ENCODE measurements at places on chromosomes 4 and X. TPM values are rescaled to one million over a fixed set of nuclear protein-coding genes. Genes with fewer than 3 reads are reported as not detected.

Gene P2RY4
- total RNA-seq: 0.31 TPM

GRCh38 chr4:52957220-52957686 is 95.1 kb downstream of the RASL11B start:
- no peak for DNase-seq

- no peak for DNase-seq
Observed at GRCh38 chr4:153647975-153648374, 36.1 kb upstream of the TLR2 start.

Gene EPHA5
- not detected for total RNA-seq

DNA sequence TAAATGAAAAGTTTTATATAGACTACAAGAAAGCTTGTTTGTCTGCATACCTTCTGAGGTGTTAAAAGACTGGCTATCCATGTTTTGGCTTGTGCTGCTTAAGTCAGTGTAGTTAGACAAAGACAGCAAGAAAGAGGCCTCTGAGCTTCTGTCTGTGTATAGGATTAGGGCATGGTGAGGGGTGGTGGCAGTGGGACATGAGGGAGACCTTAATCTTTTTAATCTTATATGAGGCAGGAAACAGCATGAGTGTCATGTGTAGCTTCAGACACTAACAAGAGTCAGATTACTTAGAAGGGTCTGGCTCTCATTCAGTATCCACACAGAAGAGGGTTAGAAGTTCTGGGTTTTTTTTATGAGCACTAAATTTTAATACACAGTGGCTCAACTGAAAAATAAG is 213.3 kb downstream of the GABRG1 start:
- DNase-seq: no peak

Gene FAAH2
- total RNA-seq: 1.5 TPM

Gene GLRA3
- not detected for total RNA-seq

Gene SPANXD
- not detected for total RNA-seq

DNA sequence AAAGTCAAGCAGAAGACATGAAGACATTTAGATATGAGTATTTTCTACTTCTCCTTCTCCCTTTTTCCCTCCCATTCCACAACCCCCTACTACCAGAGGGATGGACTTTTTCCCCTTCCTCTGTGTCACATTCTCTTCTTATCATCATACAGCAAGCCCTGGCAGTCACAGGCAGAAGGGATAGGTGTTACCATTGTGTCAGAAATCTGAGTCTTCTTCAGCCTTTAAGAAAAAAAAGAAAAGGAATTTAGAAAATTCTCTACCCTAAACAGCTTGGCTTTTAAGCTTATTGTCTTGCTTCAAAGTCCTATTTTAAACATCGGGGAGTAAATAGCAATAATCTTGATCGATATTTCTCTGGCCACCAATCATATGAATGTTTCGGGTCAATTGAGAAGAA is 30.9 kb upstream of the ADH1C start:
- DNase-seq: no peak

All from activated naive CD4-positive, alpha-beta T cell treated with anti-CD3 and anti-CD28 coated beads, Interleukin-2, amount 50 U/mL, for 72 hours (primary cell).